ENCODE measurements at places on chromosomes 7 and 10.

- DNase-seq = no peak
Measured at GRCh38 chr10:131102676-131103075, 208.8 kb downstream of the TCERG1L start.

DNA sequence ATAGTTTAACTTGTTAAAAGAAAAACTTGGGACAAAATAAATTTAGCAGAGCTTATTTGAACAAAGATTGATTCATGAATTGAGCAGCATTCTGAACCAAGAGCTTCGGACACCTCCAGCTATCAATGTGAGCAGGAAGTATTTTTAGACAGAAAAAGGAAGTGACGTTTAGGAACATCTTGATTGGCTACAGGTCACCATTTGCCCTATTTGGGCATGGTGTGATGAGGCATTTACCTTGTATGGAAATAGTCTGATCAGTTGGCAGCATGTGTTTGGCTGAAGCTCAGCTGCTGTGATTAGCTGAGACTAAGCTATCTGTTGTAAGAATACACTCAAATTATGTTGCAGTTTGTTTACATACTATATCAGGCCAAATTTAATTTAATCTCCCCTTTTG lies 185.1 kb downstream of the ATRNL1 start:
- no peak for DNase-seq

GRCh38 chr10:77911535-77912123 lies 14.9 kb downstream of the DLG5 start:
- DNase-seq = no peak

- DNase-seq = no peak
Measured at GRCh38 chr10:30630571-30630970, 1.0 kb upstream of the LYZL2 start.

DNA sequence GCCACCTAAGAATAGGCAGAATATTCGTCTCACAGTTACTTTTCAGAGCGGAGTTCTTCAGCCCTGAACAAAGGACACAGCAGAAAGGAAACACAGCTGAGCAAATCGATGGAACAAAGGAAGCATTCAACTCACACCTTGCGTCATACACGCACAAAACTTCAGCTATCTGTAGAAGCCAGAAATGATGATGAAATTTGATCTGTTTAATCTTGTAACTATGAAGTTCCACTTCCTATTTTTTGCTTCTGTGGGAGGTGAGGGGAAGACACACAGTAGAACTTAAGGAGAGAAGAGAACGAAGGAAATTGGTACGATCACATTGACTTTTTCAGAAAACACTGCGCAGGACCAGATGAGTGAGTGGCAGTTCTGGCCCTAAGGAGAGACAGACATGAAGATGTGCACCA lies 26.2 kb downstream of the FAM171A1 start:
- DNase-seq = no peak
